Lower leg skin (tissue), 4 donors: ENCODE measurements at places on chromosomes 7 and 10. TPM values are rescaled to one million over a fixed set of nuclear protein-coding genes. Genes with fewer than 3 reads are reported as not detected.

Gene NUDT13
- total RNA-seq: 3.5 TPM

Gene DPYSL4
- total RNA-seq: not detected

GRCh38 chr10:9012312-9012711 lies 957.8 kb downstream of the GATA3 start:
- no peak for DNase-seq

DNA sequence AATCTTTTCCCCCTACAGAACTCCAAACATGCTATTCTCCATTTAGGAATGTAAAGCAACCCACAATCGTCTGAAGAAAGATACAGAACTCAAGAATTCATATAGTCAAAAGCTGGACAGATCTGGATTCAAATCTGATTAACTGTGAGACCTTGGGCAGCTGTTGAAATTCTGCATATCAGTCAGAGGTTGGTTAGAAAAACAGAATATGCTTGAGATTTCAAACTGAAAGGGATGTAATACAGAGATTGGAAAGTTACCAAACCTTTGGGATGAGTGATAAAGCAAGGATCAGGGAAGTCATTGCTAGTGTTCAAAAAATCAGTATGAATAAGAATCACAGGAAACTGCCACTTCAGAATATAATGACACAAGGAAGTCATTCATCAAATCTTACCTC lies 406.6 kb downstream of the HTR7 start:
- no peak for DNase-seq

GRCh38 chr7:14637968-14638367 lies 264.6 kb downstream of the DGKB start:
- no peak for DNase-seq

DNA sequence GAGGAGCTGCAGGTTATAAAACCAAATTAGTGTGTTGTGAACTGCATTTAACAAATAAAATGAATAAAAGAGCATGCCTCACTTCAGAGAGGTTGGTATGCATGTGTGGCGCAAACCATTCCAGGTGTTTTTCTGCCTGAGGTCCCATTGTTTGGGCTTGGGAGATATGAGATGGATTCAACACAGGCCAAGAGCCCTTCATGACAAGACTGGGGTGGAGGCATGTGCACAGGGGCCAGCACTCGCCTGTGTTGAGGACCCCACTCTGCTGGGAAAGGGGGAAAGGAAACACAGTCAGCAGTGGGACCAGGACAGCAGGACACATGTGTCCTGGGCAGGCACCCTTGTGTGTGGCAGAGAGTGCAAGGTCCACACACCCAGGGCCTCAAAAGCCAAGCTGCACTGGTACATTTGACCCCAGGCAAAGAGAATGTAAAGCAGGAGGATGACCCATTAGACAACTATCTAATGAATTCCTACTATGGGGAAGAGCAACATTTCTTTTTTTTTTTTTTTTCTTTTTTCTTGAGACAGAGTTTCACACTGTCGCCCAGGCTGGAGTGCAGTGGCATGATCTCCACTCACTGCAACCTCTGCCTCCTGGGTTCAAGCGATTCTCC lies 9.2 kb upstream of the SLC18A3 start:
- DNase-seq: no peak

DNA sequence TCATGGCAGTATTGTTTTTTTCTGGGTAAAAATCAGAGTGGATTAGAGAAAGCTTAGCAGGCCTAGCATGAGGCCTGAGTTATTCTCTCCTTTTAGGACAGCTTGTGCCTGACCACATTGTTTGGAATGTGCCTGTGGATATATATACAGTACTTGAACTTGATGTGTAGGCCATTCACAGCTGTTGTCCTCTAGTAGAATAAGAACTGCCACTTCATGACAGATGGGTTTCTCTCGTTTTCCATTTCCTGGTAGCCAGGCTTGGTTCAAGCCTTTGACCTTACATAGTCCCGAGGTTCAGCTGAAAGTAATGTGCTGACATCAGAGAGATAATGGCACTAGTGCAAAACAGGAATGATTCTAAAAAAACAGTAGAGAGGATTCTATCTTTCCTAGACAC lies 473.9 kb downstream of the AUTS2 start:
- DNase-seq: no peak

DNA sequence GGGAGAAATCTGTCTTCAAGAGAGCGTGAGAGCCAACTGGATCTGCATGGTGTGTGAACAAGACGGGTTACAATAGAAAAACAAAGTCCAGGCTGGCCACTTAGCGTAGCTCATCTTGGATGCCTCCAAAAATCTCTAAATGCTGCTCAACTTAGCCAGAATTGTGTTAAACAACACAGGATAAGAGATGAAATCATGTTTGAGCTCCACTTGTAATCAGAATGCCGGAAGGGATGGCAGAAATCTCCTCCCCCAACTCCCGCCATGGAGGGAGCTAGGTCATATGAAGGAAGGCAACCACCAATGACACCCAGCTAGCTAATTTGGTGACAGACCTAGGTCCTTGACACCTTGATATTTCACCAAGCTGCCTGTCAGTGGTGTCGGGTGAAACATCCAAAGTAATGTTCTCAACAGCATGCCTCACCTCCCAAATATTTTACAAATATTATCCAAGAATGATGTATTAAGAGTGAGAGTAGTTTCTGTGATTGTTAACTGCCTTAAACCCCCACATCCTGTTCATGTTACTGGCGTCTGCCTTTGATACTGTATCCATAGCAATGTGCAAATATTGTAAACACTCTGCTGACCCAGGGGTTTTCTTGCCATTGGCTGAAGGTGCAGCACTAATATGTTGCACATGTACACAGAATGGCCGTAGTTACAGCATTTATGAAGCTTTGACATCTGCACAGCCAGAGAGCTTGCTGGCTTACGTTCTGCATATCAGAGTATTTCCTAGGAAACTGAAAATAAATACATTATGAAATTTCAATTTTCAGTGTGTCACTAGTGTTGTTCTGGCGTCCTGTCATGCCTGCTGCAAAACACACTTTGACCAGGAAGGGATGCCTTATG lies 25.8 kb downstream of the TMEM254 start:
- no peak for DNase-seq

DNA sequence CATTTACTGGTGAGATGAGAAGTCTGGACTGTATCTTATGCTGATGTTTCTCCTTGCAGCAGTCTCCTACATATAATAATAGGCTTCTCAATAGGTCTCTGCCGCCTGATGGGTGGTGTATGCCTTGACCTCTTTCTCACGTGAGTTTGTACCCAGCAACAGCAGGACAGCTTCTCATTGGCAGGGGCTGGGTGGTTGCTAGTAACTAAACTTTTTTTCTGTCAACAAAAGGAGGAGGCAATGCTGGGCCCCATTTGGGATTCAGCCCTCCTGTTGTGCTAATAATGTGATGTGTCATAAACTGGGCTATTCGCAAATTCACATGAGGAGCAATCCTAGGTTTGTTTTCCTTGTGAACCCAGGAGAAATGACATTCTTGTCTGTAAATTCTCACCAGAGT lies 533.6 kb downstream of the GATA3 start:
- DNase-seq: no peak

DNA sequence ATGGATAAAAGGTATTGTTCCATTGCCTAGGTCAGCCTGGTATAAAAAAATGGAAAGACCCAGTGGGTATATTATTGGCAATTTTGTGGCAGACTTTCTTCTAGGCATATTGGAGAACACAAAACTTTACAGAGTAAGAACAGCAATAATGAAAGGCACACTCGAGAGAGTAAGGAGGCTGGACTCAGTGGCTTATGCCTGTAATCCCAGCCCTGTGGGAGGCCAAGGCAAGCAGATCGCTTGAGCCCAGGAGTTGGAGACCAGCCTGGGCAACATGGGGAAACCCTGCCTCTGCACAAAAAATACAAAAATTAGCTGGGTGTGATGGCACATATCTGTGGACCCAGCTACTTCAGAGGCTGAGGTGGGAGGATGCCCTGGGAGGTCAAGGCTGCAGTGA lies 158.2 kb downstream of the FAM107B start:
- peak; percentile 70 for DNase-seq

- DNase-seq: no peak
These were observed 636.5 kb downstream of the ZNF716 start for GRCh38 chr7:58086461-58086860.

DNA sequence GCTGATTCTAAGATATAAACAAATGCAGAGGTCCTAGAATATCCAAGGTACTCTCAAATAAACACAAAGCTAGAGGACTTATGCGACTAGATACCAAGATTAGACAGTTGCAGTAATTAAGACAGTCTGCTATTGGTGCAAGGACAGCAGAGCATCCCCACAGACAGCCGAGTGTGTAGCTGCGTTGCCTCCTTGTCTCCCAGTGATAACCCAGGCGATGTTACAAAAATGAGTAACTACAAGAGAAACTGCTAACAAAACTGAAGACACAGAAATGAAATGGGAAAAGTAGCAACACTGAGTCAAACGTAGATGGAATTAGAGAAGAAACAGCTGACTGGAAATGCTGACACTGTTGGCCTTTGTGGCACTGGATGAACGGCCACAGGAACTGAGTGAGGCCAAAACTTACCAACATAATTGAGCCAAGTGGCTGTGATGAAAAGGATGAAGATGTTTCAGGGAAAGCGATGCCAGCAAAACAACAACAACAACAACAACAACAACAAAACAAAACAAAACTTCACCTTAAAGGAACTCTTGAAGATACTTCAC lies 54.3 kb downstream of the BAIAP2L1 start:
- no peak for DNase-seq
